Kidney (tissue), 22 donors: ENCODE measurements at places on chromosomes 5 and 9.

GRCh38 chr9:18362901-18363685, 110.9 kb upstream of the ADAMTSL1 start:
- no peak for DNase-seq

DNA sequence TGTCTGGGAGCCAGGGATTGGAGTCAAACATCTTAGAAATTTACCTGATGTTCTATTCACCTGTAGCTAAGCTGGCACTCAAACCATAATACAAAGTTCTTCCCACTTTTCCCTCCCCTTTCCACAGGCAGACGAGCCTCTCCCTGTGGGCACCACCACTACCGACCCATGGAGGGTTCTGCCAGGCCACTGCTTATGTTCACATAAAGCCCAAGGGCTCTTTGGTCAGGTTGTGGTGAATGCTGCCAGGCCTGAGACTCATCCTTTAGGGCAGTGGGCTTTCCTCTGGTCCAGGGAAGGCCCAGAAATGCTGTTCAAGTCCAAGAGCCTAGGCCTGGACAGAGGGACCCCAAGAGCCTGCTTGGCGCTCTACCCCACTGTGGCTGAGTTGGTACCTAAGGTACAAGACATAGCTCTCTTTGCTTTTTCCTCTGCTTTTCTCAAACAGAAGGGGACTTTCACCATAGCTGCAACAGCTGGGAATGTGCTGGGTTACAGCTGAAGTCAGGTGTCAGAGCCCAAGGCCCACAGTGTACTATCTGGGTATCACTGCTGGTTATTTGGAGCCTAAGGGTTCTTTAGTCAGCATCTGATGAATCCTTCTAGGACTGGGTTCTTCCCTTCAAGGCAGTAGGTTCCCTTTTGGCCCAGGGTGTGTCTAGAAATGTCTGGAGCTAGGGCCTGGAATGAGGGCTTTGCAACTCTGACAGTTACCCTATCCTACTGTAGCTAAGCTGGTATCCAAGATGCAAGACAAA, 620.1 kb downstream of the TLE1 start:
- DNase-seq: no peak

DNA sequence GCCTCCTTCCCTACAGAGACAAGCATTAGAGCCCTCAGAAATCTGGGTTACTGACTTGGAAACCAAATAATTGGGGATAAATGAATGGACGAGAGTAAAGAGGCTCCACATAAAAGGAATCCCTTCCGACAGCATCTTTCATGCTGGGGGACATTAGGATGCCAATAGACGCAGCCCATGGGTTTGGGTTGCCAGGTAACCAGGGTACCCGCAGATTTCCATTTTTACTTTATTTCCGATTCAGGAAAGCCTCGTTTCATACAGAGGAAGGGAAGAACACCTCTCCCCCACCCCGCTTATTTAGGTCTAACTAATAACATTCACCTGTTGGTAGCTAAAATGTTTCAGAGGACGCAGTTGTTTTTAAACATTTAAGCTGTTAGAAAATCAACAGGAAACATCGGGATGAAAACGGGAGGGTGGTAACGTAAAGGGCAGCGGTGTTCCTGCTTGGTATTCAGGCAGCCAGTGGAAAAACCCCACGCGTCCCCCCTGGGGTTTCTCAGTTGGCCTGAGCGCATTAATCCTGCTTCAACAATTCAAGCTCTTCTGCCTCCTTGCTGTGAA, 179.5 kb downstream of the YTHDC2 start:
- DNase-seq: no peak

DNA sequence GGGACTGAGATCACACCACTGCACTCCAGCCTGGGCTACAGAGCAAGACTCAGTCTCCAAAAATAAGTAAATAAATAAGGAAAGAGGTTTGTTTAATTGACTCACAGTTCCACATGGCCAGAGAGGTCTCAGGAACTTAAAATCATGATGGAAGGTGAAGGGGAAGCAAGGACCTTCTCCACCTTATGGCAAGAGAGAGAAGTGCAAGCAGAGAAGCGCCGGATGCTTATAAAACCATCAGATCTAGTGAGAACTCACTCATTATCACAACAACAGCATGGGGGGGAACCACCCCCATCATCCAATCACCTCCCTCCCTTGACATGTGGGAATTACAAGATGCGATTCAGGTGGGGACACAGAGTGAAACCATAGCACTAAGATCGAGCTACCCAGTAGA, 22.8 kb upstream of the RGMB start:
- peak; percentile 4 for DNase-seq
